ENCODE measurements at places on chromosomes 13 and 19.
A peak's percentile ranks its signal among the peaks of the same experiment; 100 is the strongest.

- peak; percentile 70 for DNase-seq
Measured at GRCh38 chr19:44753932-44754749, 5.6 kb downstream of the BCL3 start.

GRCh38 chr13:41428155-41428554, 29.2 kb upstream of the RGCC start:
- DNase-seq = peak; percentile 24

DNA sequence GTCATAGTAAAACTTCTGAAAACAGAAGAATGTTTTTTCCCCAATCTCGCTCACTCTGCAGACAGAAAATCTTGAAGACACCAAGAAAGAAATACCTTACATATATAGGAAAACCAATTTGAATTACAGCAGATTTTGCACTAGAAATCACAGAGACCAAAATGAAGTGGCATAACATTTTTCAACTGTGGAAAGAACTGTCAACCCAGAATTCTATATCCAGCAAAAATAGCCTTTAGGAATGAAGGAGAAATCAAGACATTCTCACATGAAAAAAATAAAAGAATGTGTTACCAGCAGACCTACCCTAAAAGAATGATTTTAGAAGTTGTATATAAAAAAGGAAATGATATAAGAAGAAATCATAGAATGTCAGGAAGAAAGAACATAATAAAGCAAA, 28.7 kb downstream of the CCDC122 start:
- DNase-seq = no peak

GRCh38 chr13:22903925-22904324, 276.9 kb upstream of the SGCG start:
- DNase-seq = no peak

DNA sequence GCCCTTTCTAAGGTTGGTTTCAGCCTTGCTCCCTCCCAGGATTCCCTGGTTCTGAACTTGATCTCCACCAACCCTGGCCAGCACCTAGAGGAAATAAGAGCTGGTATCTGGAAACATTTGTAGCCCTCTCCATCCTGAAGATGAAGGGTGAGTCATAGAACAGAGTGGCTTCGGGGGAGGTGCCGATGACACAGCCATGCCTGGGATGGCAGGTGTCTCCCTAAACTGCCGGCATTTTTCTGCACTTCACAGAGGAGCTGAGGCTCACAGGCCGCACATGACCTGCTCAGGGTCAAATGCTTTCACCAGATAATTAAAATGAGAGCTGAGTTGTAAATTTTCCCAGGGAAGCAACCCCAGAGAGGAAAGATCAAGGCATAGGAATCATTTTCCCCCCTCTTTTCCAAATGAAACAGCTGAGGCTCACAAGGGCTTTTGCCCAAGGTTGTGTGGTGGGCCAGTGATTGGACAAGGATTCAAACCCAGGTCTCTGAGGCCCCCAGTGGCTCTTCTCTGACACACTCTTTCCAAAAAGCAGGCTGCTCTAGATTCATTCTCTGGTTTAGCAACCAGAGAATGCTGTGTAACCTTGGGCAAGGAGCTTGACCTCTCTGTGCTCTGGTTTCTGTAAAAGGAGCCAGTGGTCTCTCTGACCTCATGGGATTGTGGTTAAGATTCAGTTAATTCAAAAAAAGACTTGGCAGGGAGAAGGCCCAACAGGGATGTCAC, 1.2 kb upstream of the SLC25A42 start:
- no peak for DNase-seq

GRCh38 chr19:35310811-35311465, 18.0 kb upstream of the CD22 start:
- no peak for DNase-seq

- DNase-seq = no peak
Measured at GRCh38 chr19:14890643-14891379, 4.9 kb upstream of the OR7A17 start.

GRCh38 chr13:36431204-36432105, 840 bp upstream of the CCNA1 start:
- DNase-seq = no peak

All from stimulated activated CD4-positive, alpha-beta T cell treated with anti-CD3 and anti-CD28 coated beads, Interleukin-2, amount 100 ng/mL, for 4 hours (primary cell).